Motor neuron (in vitro differentiated cells): ENCODE measurements at places on chromosomes 7 and 10. TPM values are rescaled to one million over a fixed set of nuclear protein-coding genes. Genes with fewer than 3 reads are reported as not detected.

COL13A1 gene
- 10.2 and 11.2 TPM in 2 replicates for total RNA-seq

SNCG gene
- total RNA-seq = 192 and 201 TPM in 2 replicates

GRCh38 chr10:122419876-122420623 is 34.4 kb upstream of the ARMS2 start:
- no peak for ATAC-seq

GRCh38 chr7:151207804-151208203 is 2.5 kb downstream of the H2BK1 start:
- ATAC-seq = no peak

- ATAC-seq = no peak
These were observed 670.1 kb downstream of the REEP3 start for GRCh38 chr10:64191286-64191685.

IGFBP3 gene
- 3.5 and 3.8 TPM in 2 replicates for total RNA-seq

FAM25A gene
- not detected in 2 replicates for total RNA-seq

NME8 gene
- not detected in 2 replicates for total RNA-seq

COBL gene
- total RNA-seq = 0.43 and 0.56 TPM in 2 replicates

- ATAC-seq = no peak
These were observed 55.1 kb downstream of the CCDC3 start for GRCh38 chr10:12946372-12946771.

- no peak for ATAC-seq
These were observed 115.7 kb downstream of the BMS1 start for GRCh38 chr10:42898037-42898960.

DNA sequence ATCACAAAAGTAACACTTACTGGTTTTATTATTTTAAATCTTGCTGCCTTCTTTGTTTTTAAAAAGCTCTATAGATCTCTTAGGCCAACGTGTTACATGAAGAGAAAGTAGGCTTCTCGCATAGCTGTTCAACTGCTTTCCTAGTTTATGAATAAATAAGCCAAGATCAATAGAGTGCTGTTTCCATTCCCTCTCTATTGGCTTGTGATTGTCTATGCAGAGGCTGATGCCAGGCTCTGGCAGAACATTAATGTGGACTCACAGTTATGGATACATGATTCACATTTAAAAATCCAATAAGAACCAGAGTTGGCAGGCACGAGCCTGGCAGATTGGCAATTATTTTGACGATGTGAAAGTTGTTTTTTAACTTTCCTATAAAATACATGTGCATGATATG is 137.5 kb downstream of the GNAT3 start:
- ATAC-seq = no peak

- ATAC-seq = no peak
These were observed 422.0 kb downstream of the CDC14C start for GRCh38 chr7:49346195-49346899.

PLPP4 gene
- 0.32 and 0.67 TPM in 2 replicates for total RNA-seq

GRCh38 chr10:30999070-30999712 is 32.5 kb downstream of the ZNF438 start:
- ATAC-seq = peak; percentile 82

CUBN gene
- total RNA-seq = 0.58 and 2.2 TPM in 2 replicates

DNA sequence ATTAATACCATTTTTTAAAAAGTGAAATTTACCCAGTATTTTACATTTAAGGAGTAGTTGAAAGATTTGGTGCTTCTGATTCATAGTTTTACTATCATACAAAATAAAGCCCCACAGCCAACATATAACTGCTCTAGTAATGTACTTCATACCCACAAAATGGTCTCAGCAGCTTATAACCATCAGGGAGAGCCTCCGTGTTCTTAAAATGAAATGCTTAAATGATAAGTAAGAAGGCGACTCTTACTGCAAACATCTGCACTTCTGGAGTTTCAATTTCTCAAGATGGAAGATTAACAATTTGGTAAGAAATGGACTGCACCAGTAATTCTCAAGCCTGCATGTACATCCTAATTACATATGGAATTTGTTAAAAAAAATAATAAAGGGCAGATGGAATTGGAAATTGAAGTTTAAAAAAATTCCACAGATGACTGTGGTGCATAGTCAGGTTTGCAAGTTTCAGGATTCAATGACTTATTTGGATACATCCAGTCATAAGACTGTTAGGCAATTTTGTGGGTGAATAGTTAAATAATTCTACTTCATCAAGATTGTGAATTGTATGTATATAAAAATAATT is 461.0 kb downstream of the KIF20B start:
- ATAC-seq = no peak

DNA sequence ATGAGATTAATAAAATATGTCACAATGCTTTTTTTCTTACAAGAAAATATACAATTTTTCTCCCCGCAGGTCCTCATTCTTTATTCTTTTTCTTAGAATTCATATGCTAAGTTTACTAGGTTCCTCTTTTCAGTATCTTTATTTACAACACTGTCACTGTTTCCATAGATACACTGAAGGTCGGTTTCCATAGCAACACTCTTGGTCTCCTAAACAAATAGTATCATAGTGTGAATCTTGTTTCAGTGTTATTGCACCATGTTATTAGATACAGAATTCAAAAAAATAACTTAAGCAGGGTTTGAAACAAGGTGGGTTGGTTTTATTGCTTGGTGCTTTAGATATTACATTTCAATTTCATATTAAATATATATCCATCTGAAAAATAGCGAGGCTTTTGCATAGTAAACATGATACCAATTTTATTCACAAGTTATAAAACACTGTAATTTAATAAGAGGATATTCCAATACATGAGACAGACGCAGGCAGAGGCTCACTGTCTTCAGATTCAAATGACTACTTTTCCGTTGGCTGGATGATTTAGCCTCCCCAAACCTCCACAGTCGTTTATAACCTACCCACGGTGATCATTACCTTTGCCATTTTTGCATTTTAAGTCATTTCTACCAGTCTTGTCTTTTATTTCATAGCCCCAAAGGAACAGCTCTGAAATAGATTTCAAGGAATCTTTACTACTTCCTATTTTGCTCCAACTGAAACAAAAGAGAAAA is 88.9 kb upstream of the KLF6 start:
- ATAC-seq = peak; percentile 91

PNLIPRP1 gene
- 0.31 and 0.41 TPM in 2 replicates for total RNA-seq

MYH16 gene
- total RNA-seq = 0.10 and 0.22 TPM in 2 replicates

DNA sequence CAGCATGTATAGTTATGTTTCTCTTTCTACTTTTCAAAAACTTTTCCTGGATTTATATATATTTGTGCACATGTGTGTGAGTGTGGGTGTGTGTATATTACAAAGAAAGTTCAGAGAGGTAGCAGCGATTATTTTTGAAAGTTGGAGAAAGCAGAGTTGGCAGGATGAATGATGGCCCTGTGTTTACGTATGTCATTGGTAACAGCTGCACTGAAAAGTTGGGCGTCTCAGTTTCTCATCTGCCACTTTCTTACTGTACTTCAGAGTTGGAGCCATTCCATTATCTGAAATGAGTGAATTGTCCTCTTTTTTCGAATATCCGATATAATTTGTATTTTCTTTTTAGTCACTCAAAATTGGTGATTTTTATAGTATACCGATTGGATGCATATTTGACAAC is 172.2 kb downstream of the CDK14 start:
- no peak for ATAC-seq

GRCh38 chr10:11020548-11020942 is 2.9 kb downstream of the CELF2 start:
- no peak for ATAC-seq

GRCh38 chr10:51029172-51029641 is 45.1 kb upstream of the PRKG1 start:
- ATAC-seq = peak; percentile 85

DNA sequence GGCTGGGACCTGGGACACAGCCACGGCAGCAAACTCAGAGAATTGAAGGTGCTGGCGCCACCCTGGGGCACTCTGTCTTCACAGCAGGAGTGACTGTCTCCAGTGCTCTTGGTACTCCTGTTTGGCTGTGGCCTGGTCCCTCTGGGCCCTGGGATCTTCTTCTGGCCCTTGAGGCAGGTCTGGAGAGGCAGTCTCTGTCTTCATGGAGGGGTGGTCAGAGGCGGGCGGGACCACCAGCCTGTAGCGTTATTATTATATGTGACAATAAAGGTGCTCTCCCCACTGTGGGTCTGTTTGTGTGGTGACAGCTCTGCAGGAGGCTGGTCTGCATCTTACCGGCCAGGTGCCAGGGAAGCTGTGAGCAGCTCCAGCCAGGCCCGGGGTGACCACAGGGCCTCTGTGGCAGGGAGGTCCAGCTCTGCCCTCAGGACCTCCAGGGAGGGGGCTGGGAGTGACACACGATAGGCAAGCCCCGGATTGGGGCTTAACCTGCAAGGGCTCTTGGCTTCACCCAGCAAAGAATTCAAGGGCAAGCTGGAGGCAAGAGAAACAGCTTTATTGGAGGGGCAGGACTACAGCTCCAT is 70.3 kb downstream of the MYL10 start:
- ATAC-seq = no peak

CRPPA gene
- 1.4 and 2.2 TPM in 2 replicates for total RNA-seq

KCNIP2 gene
- total RNA-seq = 3.6 and 5.4 TPM in 2 replicates

DNA sequence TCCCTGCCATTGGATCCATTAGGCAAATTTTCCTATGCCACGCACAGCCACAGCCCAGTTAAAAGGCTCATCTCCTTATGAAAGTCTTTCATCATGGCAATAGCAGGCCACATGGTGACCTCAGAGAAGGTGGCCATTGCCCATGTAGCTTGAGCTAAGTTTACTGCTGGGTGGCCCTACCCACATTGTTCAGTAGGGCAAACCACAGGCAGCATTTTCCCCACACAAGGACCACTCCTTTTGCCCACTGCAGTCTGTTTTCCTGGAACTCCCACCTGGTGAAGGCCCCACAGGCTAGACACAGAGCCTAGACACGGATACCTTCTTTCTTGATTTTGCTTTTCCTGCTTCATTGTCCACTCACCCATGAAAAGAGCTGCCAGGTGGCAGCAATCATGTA is 101.5 kb upstream of the NPVF start:
- ATAC-seq = no peak

DNA sequence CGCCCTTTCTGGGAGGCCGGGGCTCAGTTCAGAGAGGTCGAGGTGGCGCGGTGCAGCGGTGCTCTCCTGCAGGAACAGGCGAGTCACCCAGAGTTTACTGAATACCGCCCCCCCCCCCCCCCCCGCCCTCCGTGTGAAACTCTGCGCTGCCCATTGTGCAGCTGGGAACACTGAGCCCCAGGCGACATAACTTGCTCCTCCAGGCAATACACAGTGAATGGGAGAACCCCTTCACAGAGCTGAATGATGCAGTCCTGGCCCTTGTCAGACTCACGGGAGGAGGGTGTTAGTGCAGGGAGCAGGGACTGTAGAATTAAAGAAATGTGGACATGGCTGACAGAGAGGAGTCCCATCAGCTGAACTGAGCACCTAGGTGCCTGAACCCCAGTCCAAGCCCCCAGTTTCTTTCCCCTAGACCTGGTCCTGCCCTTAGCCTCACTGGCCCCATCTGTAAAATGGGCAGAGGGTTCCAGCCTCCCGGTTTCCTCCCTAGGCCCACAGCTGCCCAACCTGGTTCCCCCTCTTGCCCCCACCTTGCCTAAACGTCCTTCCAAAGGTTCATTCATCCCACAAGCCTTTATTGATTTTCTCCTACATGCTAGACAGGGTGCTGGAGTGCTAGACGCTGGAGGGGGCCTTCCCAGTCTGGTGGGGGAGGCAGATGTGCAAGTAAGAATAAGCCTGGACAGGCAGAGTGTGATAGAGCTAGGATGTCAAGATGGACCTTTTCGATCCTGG is 869 bp upstream of the LOXL4 start:
- ATAC-seq = no peak

GPR15LG gene
- not detected in 2 replicates for total RNA-seq

PNLIP gene
- not detected in 2 replicates for total RNA-seq

DNA sequence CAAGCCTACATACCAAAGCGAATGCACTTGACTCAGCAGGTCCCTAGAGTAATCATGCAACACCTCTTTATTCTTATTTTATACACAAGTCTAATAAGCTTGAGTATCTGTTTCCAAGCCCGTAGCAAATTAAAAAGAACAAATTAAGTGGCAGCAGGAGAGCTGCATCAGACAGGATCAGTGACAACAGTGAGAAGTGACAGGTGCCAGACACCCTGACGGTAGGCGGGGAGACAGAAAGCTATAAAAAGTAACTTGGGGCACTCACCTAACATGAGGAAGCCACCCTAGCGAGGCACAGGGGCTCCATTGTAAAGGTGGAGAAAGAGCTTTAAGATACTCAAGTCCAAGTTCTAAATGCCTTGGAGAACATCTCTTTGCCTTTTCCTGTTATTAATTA is 174.2 kb downstream of the PLXNA4 start:
- no peak for ATAC-seq

UCMA gene
- not detected in 2 replicates for total RNA-seq

CTNNA3 gene
- total RNA-seq = 0.05 TPM in 2 replicates

PTPN20 gene
- 0.21 TPM in 1 of 2 replicates, not detected in the other for total RNA-seq

GRCh38 chr10:5891009-5891408 is 966 bp downstream of the FBH1 start:
- ATAC-seq = no peak

- ATAC-seq = no peak
These were observed 105.5 kb upstream of the MKLN1 start for GRCh38 chr7:131222171-131222570.

- ATAC-seq = no peak
These were observed 2.0 kb downstream of the SRGN start for GRCh38 chr10:69089638-69090599.

CLRN3 gene
- not detected in 2 replicates for total RNA-seq

- ATAC-seq = no peak
These were observed 117.3 kb upstream of the PCBD1 start for GRCh38 chr10:71005337-71006305.

DNA sequence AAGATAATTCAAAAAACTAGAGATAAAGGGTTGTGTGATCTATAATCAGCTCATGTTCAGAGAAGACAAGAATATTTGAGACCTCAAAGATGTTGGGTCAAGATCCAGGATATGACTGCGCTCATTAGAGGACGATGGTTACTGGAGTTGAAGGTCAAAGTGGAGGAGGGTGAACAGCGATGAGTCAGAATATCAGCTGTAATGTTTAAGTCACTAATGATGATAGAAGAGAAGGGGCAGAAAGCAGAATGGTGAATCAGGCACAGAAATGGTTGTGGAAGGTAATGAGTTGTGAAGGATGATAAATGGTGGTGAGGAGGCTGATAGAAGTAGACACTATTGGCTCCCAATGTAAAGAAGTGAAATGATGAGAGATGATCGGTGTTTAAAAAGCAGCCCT is 540.3 kb downstream of the INHBA start:
- peak; percentile 45 for ATAC-seq

- no peak for ATAC-seq
These were observed 106.2 kb upstream of the GLCCI1 start for GRCh38 chr7:7862393-7862792.

DNA sequence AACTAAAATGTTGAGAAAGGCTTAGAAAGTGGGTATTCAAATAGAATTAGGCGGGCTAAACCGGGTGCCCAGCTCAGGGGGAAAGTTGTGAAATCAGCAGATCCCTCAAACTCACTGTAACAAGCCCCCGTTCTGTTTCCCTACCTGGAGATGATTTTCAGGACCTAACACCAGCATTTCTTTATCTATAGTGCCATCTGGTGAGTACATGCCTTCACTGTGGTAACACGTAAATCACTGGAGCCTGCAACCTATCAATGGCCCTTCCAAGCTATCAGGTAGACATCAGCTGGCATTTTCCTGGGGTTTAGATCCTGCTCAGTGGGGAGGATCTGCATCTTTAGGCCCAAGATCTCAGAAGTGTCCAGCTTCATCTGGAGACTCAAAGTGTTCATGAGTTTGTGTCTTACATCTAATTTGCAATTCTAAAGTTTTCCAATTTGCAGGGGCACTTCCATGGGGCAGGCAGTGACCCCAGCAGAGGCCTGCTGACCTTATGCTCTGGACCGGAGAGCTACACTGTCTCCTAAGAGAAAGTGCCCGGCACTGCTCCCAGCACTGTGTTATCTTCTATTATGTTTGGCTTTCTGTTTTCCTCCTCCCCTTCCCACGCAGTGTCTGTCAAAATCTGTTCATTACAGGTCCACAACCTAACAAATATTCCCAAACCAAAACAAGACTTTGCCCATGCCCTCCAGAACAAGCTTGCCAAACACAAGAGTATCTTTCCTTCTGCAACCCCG is 132.5 kb downstream of the LSM5 start:
- no peak for ATAC-seq
